Retinal pigment epithelial cell (primary cell): ENCODE measurements at places on chromosomes 1 and 21.

DNA sequence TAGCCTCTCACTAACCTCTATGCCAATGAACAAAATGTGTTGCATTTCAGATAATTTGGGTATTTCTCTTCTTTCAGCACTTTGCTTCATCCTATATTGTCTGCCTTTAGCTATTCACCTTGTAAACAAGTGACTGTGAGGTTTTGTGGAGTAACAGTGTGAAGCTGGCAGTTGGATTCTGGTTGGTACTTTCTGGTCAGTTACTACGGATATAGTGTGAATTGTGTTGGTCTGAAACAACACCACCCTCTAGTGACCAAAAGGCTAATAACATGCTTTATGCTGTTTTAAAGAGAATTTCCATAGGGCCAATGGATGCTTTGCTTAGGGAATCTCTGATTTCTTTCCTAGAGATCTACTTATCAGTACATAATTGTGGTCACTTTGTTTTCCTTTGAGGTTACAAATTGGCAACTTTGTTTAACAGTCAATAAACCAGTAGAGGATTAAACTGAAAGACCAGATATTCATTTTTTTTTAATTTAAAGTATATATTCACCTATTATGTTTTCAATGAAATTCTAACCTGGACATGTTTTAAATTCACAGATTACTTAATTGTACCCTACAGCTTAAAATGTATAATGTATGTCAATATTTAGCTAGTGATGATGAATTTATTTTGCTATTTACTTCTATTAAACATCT is 2.5 kb upstream of the PTGER3 start:
- DNase-seq, result peak; percentile 20

DNA sequence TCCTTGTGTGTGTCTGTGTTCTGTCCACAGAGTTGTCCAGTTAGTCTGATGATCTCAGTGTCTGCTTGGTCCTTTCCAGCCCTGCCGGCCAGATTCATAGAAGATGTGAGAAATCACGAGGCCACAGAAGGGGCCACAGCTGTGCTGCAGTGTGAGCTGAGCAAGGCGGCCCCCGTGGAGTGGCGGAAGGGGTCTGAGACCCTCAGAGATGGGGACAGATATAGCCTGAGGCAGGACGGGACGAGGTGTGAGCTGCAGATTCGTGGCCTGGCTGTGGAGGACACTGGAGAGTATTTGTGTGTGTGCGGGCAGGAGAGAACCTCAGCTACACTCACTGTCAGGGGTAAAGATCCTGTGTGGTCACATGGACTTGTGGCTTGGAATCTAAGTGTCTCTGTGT is 95.8 kb downstream of the OBSCN start:
- DNase-seq, result no peak

DNA sequence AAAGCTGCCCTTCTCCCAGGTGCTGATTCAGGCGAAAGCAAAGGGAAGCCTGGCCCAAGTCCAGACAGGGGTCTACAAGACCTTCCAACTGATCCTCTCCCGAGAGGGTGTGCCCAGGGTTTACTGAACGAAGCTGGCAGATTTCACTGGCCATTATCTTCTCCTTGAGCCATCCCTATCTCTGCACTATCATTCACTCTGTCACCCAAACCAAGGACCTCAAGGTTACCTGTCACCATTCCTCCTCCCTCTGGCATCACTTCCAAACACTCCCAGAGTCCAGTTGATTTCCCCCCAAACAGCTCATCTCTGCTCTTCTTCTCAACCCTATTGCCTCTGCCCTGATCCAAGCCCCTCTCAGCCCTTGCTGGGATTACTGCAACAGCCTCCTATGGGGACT is 4.9 kb downstream of the STK40 start:
- no peak for DNase-seq

DNA sequence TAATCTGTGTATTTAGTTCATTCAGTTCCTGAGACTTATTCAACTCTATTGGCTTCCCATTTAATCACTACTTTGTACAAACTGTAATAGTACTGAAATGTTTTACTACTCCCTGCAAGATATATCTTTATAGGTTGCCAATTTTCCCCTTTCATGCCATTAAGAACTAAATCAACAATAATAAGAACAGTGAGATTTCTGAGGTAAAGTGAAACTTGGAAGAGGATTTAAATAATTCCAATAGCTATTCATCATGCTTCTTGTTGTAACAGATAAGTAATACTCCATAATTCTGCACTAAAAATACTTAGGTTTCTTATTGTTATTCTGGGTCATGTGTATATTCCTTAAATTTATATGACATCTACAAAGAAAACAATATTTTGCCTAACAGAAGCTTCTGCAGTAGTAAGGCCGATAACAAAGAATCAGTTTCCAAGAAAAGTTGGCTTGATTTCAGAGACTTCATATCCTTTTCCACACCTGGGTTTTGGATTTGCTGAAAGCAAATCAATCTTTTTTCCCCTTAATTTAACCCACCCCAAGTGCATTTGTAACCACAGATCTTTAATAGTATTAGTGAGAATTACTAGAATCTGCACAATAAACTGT is 258.3 kb downstream of the FAF1 start:
- DNase-seq, result no peak

DNA sequence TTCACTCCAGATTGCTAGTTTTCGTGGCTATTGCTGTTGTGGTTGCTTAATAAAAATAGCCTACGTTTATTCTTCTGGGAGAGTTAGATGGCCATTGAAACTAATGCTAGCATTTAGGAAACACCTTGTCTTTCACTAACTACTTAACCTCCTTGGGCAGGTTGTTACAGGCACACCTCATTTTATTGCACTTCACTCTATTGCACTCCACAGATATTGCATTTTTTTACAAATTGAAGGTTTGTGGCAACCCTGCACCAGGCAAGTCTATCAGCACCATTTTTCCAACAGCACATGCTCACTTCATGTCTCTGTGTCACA is 11.3 kb upstream of the MARK1 start:
- DNase-seq, result no peak

DNA sequence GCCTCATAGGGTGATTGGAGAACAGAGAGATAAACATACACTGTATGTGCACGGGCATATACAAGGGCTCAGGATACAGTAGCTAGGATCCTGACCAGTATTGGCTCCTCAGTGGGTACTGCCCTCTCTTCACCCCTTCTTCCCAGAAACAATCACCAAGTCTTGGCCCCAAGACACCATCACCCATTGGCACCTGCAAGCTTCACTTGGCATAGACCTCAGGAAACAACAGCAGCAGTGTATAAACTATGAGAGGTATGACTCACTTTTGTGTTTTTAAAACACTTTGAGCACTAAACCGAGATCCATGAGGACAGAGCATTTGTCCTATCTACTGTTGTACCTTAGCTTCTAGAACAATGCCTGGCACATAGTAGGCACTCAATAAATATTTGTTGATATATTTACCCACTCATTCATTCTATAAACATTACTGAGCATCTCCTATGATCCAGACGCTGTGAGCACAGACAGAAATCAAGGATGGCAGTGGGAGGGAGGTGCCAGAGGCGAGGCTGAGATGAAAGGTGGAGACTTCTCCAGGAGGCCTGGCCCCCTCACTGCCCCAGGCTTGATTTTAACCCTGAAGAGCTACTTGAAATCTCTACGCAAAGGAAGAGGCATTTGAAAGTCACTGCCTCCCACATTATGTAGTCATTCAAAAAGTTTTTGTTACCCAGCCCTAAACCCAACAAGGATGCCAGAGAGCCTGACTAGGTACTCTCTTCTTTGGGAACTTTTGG is 95.2 kb downstream of the CAMK2N1 start:
- DNase-seq, result no peak

DNA sequence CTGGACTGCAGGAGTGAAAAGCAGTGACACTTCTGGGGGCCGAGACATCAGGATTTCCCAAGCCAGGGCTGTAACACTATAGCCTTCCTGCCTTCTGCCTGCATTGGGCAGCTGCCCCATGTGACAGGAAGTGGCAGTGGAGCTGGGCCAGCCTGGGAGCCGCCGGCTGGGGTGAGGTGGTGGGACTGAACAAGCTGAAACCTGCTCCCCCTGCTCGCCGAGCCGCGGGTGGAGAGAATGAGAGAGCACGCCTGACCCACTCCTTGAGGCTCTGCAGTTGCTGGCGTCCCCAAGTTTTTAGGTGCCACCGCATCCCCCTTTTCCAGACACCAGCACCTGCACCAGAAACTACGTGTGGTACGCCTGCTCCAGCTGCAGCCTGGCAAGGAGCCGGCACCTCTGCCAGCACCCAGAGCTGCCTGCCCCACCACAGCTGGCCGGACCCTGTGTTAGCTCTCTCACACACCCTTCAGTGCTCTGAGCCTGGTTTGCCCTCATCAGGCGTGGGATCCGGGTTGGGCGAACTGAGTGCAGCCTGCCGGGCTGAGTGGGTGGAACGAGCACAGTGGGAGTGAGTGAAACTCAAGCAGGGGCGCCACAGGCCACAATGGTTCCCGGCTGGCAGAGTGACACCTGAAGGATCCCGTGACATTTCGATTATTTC is 119.4 kb downstream of the AKT3 start:
- DNase-seq, result no peak

DNA sequence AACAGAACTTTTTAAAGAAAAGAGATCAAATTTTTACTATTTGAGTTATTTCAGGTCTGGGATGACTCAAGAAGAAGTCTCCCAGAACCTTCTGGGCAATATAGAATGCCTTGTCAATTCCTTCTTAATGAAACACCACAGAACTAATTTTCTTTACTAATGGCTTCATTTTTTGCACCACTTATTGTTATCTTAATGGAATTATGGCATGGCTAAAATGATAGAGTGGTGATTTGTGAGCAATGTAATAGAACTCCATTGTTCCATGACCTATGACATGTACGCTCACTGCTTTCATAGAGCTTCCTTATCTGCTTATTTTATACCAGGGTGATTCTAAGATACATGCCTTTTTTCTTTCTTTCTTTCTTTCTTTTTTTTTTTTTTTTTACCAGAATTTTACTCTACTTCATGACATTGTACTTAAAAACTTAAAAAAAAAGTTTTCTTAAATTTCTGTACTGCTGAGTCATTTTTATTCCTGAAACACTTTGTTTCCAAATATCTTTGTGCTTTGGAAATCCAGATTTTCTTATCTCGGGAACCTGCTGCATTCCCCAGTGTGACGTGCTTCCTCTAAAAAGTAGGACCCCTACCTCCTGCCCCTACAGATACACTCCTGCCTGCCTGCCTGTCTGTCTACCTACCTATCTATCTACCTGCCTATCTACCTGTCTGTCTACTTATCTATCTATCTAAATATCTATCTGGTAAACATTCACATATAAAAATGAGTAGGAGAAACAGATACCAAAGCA is 284.9 kb downstream of the PBX1 start:
- no peak for DNase-seq

DNA sequence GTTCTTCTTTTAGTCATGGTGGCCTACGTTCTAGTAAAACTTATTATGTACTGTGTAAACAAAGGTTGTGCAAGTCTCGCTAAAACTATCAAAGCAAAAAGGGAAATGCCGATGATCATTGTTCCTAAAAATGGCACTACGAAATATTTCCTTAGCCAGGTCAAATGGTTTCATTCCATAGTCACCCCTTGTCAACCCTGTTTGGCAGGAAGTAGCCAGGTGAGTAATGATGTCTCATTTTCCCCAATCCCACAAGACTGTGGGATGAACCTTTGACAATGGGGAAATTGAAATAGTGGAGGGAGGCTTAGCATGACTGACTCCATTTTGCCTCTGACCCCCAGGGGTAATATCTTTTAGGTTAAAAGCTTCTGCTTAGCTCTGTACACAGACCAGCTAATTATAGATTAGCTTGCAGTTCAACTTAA is 5.6 kb upstream of the REN start:
- DNase-seq, result no peak

GRCh38 chr1:234877761-234878160 is 250.9 kb downstream of the TOMM20 start:
- no peak for DNase-seq

DNA sequence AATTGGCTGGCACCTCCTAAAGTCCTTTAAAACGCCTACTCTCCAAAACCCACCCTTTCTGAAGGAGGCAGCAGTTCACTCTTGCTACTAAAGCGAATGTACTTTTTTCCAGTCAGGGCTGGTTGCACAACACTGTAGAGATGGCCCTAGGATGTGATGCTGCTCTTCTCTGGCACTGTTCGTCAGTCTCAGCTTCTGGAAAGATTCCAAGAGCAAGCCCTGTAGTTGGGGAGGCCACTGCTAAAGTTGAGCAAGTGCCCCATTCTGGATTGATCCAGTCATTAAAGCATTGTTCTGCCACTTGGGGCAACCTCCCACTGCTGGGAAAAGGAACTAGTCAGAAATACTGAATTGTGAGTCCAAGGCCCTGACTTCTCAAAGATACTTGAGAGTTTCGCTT is 28.5 kb upstream of the KCNQ4 start:
- no peak for DNase-seq

DNA sequence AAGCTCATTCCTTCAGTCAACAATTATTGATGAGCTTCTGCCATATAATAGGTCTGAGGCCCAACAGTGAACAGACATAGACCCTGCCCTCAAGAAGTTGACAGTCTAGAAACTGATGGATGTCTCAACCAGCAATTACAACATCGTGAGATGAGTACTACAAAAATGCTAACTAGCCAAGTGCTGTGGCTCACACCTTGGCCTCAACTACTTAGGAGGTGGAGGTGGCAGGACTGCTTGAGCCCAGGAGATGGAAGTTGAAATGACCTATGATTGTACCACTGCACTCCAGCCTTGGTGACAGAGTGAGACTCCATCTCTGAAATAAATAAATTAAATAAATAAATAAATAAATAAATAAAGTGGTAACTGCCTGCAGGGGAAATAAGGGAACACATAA is 11.7 kb upstream of the PTP4A2 start:
- DNase-seq, result no peak

GRCh38 chr1:53943490-53944043 is 1.9 kb downstream of the IFT25 start:
- DNase-seq, result no peak

- DNase-seq, result no peak
Measured at GRCh38 chr1:53573522-53573921, 114.3 kb downstream of the DMRTB1 start.

DNA sequence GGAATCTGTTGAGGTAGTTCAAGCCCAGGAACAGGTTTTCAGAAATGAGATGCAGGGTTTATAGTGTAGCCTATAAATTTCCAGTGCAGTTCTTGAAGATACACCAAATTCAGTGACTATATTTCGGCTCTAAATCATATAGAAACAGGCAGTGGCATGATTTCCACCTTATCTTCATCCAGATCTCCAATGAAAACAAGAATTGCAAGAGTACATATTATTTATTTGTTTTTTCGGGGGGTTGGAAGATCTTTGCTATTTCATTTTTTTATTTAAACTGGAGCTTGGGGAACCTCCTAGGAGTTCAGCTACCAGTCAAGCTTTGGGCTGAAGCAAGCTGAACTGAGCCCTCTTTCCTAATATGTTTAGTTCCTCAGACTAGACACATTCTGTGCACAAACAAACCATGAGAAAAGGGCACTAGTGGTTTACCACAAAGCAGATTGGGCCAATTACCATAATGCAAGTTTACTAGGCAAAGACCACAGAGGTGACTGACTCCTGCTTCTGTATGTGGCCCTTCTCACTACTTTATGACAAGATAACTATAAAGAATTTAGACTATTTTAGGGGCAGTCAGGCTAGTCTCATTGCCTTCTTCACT is 68.5 kb downstream of the RGS2 start:
- DNase-seq, result no peak

DNA sequence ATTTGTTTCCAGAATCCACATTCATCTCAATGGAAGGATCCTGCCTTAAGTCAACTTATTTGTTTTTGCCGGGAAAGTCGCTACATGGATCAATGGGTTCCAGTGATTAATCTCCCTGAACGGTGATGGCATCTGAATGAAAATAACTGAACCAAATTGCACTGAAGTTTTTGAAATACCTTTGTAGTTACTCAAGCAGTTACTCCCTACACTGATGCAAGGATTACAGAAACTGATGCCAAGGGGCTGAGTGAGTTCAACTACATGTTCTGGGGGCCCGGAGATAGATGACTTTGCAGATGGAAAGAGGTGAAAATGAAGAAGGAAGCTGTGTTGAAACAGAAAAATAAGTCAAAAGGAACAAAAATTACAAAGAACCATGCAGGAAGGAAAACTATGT is 2.6 kb downstream of the GADD45A start:
- DNase-seq, result peak; percentile 73
